ENCODE measurements at places on chromosomes 2 and 18. TPM values are rescaled to one million over a fixed set of nuclear protein-coding genes. Genes with fewer than 3 reads are reported as not detected.

The TRIM43 gene
- not detected for total RNA-seq

The CCDC85A gene
- 24.5 TPM for total RNA-seq

- DNase-seq: no peak
These were observed 140.9 kb upstream of the XPO1 start for GRCh38 chr2:61679096-61679495.

The CRYBA2 gene
- not detected for total RNA-seq

- DNase-seq: no peak
These were observed 82.2 kb downstream of the FAM124B start for GRCh38 chr2:224319750-224320149.

DNA sequence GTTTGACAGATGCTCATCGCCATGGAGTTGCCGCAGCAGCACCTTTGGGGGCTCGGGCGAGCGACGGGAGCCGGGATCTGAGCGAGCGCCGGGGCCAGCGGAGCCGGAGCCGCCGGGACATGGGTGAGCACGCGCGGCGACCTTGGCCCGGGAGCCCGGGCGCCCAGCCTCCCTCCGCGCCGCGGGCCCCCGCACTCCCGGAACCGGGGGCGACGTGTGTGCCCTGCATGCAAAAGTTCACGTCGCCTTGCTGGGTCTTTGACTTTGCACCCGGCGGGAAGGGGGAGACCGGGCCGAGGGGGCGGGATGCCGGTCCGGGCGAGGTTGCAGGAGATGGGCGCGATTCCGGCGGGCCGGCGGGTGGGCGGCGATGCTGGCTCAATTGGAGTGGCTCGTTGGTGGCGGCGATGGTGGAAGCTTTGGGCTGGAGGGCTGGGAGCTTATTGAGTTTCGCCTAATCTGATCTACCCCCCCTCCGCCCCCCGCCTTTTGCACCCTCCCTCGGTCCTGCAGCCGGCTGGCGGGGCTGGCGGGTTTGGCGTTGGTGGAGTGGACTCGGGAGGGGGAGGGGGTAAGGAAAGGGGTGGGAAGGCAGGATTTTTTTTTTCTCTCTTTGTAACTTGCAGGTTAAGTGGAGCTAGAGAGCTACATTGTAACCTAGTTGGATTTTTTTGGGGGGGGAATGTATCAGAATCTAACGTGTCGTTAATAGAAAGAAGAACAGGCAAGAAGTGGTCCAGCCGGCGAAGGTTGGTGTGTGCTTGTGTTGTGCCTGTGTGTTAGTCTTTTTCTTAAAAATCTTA lies at the start of gene SETBP1:
Gene SETBP1, plus strand, starts transcription at position 616 of the 803 bp plus-strand sequence. CDS start 20,459 bp downstream, outside the sequence.
- DNase-seq: peak; percentile 77

- DNase-seq: no peak
These were observed 94.1 kb downstream of the WDSUB1 start for GRCh38 chr2:159192371-159192918.

- no peak for DNase-seq
These were observed 145.7 kb downstream of the ZEB2 start for GRCh38 chr2:144374163-144374661.

DNA sequence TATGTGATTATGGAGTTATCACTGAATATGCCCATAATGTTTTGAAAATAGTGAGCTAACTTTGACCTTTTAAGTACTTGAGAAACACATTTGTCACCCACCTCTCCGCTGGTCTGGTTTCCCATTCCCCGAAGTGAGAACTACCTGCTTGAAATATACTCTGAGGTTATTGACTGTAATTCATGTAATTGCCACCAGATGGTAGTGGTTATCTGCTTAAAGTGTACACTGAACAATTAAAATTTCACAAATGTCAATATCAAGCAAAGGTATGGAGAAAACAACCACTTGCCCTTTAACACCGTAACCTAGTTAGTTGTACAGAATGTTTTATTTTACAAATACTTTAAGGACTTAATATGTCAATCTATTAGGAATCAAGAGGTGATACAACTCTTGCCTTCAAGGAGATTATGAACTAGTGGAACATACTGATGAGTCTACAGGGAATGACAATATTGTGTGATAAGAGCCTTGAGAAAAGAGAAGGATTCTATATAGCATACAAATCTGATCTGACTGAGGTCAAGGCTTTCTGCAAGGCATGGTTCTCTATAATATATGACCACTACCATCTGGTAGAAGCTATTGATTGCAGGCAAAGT lies 316.8 kb upstream of the KCNH7 start:
- DNase-seq: no peak

GRCh38 chr2:66329081-66329605 lies 105.8 kb upstream of the MEIS1 start:
- no peak for DNase-seq

The NEB gene
- total RNA-seq: 16.4 TPM

The DNAJC27 gene
- total RNA-seq: 7.7 TPM

DNA sequence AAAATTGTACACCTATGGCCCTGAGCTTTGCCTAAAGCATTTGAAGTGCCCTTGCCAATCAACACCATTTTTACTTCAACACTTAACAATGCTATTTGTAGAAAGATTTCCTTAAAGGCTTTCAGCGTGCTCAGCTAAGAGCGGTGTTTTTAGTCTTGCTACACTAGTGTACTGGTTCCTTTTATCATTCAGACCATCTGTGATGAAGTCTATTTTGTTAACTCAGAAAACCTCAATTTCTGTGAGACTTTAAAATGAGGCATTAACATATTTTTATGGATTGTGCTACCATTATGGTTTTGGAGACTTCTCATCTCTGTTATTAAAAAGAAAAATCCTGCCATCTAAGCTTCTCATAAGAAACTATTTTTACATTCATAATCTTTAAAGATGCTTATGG lies 46.6 kb upstream of the EHBP1 start:
- DNase-seq: no peak

GRCh38 chr2:15189216-15189615 lies 371.9 kb downstream of the NBAS start:
- no peak for DNase-seq

The SERPINB4 gene
- total RNA-seq: not detected

The DSG1 gene
- not detected for total RNA-seq

GRCh38 chr18:3710712-3711301 lies 260.8 kb downstream of the TGIF1 start:
- DNase-seq: peak; percentile 74

- DNase-seq: no peak
These were observed 254.6 kb downstream of the SH3BP4 start for GRCh38 chr2:235206399-235206798.

GRCh38 chr2:77387324-77387723 lies 134.9 kb downstream of the LRRTM4 start:
- no peak for DNase-seq

DNA sequence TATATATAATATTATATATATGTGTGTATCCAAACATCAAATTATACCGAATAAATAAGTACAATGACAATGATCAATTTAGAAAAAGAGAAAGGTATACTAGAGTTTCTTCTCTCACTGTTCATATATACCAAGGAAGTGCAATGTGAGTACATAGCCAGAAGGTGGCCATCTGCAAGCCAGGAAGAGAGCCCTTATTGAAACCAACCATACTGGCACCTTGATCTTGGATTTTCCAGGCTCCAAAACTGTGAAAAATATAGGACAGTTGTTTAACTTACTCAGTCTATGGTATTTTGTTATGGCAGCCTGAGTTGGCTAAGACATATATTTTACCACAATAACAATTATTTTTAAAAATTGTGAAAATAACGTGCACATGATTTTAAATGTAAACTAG lies 1490.2 kb upstream of the SLC39A10 start:
- no peak for DNase-seq

All from thyroid gland (tissue), 4 donors.